ENCODE measurements at places on chromosomes 12 and 14.

GRCh38 chr12:998020-998874 lies 7.2 kb downstream of the ERC1 start:
- DNase-seq = no peak

- DNase-seq = no peak
Measured at GRCh38 chr12:54750-55535, 11.6 kb upstream of the IQSEC3 start.

- no peak for DNase-seq
Measured at GRCh38 chr12:14612250-14612649, 44.6 kb upstream of the PLBD1 start.

- no peak for DNase-seq
Measured at GRCh38 chr12:39287409-39287808, 155.5 kb downstream of the KIF21A start.

DNA sequence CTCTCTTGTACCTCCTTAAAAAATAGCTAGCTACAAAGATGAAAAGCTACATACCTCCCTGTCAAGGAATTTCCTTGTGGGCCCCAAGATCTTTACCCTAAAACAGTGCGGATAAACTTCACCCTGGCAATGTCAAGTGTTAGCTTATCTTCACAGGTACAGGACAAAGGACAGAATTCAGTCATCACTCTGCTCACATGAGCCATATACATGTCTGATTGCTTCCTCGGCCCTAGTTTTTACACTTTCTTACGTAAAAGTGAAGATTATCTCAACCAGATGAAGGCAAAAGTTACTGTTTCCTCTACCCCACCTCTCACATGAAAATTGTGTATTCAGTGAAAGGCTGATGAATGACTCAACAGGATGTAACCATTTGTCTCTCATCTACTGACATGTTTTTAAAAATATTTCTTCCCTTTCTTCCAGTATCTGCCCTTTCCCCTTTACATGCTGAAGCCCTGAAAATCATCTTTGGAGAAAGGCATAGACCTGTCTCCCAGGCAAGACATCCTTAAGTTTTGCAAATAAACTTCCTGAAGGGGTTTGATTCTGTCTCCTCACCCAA lies 890.1 kb downstream of the GALC start:
- DNase-seq = no peak

DNA sequence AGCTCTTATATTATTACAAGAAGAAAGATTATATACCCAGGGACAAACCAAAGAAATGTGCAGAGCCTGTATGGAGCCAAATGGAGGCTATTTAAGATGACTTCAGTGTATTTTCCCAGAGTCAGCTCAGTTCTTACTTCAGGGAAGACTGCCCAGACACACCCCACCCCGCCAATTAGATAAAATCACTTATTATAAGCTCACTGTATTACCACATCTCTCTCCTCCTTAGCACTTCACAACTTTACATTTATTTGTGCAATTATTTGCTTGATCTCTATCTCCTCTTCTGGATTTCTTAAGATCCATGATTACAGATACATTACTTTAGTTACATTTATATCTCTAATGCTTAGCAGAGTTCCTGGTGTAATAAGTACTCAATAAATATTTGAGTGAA lies 24.7 kb upstream of the WDR89 start:
- no peak for DNase-seq

- no peak for DNase-seq
Measured at GRCh38 chr12:94571556-94571955, 78.8 kb downstream of the TMCC3 start.

- no peak for DNase-seq
Measured at GRCh38 chr14:64725879-64726584, 21.8 kb downstream of the PLEKHG3 start.

DNA sequence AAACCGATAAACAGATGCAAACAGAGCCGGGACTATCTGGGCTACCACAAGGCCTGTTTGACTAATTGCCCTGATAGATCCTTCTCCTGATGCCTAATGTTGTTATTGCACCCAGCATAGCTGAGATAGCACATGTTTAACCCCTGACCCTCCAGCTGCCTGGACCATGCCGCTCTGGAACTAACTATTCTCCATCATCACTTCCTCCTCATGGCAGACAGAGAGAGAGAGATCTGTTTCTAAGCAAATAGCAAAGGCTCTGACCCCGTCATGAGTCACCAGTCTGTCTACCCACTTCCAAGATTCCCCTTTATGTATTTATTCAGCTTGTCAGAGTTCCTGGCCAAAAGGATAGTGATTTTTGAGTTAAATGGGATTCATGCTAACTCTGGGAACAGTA lies 58.2 kb upstream of the FLRT2 start:
- DNase-seq = no peak

GRCh38 chr14:38143659-38144505 lies 63.8 kb upstream of the SSTR1 start:
- DNase-seq = no peak

DNA sequence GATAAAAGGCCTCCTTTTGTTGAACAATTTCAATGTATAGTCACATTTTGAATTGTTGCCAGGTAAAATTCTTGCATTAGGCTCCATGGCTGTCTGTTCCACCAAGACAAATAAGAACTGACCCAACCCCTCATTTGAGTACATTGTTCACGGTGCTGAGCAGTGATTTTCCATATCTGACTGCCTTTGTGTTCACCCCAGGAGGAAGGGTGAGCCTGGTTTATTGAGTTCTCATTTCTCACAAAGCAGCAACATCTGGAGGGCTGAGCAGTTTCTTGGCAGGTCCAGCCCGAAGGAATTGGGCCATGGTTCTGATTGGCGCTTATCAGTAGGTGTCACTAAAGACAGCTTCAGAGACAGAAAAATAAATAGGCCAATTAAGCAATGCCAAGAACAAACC lies 149.1 kb downstream of the BMP4 start:
- DNase-seq = no peak

- DNase-seq = no peak
Measured at GRCh38 chr12:114287821-114288525, 118.0 kb downstream of the TBX5 start.

DNA sequence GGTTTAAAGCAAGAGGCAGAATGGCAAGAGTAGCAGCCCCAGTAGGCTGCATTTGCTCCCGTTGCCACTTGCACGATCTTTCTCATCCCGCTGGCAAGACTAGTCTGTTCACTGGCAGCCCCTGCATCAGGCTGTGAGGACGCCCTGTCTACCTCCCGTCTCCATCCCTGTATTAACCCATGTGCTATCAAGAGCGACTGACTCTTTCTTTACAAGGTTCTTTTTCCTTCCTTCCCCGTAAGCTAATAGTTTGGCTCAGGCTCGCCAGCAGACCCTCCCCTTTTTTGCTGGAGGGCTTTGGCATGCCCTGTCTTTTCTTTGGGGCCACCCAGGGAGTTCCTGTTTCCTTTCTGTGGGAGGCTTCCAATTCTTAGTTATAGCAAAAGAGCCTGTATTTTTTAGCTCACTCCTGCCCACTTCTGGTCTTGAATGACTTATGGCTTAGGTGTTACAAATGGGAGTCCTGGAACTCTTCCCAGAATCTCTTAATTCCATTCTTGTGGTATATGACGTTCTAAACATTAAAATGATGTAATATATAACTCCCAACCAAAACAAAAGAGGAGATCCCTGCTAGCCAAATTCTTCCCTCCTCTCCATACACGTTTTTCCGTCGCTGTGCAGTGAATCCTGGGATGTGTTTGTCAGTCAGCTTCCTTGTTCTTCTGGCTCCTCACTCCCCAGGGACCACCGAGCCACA lies 149.0 kb downstream of the PRKCH start:
- DNase-seq = no peak

DNA sequence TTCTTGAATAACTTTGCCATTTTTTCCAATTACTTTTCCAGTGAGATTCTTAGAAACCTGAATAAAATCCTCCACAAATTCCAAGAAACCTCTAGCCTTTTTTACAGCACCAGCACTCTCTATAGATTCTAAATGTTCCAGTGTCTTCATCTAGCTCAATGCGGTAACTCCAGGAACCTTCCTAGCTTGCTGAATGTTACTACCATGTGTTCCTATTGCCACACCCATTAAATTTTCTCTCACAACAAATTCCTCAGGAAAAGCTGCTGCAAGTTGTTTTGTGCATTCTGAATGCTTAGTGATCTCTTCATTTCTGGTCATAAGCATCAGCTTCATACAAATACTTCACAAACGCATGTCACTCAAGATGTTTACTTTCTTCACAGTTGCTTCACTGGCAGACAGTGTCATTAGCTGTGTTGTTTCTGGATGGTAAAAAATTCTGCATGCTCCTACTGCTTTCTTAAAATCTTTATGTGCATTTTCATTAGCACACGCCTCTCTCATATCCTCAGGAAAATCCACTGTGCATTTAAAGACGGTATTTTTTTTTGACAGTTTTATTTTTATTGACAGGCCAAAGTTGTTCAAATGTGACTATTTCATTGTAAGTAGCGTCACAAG lies 106.7 kb downstream of the PPHLN1 start:
- no peak for DNase-seq

GRCh38 chr12:88418856-88419497 lies 161.3 kb downstream of the KITLG start:
- no peak for DNase-seq

- DNase-seq = no peak
Measured at GRCh38 chr14:102511538-102511937, 2.0 kb upstream of the ANKRD9 start.

DNA sequence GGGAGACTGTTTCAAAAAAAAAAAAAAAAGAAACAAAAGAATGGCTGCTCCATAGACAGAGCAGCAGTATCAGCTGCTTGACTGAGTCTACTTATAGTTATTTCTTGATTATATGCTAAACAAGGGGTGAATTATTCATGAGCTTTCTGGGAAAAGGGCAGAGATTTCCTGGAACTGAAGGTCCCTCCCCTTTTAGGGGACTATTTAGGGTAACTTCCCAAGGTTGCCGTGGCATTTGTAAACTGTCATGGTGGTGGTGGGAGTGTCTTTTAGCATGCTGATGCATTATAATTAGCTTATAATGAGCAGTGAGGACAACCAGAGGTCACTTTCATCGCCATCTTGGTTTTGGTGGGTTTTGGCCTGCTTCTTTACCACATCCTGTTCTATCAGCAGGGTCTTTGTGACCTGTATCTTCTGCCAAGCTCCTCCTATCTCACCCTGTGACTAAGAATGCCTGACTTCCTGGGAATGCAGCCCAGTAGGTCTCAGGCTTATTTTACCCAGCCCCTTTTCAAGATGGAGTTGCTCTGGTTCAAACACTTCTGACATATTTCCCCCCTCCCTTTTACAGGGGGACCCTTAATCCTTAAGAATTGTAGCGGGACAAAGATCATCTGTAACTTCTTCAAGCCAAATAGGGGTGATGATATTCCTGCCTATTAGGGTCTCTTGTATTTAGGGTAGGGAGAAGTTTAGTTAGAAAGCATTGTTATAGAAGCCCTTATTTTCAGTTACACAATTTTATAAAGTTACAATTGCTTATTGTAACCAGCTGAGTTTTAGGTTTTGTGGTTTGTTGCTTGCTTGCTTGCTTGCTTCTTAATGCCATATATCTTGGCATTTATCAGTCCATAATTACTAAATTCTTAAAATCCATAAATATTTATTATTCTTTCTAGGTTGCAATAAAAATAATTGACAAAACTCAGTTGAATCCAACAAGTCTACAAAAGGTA lies 42.5 kb downstream of the MARK3 start:
- DNase-seq = no peak

GRCh38 chr12:96386794-96387193 lies 13.4 kb downstream of the CDK17 start:
- DNase-seq = no peak

DNA sequence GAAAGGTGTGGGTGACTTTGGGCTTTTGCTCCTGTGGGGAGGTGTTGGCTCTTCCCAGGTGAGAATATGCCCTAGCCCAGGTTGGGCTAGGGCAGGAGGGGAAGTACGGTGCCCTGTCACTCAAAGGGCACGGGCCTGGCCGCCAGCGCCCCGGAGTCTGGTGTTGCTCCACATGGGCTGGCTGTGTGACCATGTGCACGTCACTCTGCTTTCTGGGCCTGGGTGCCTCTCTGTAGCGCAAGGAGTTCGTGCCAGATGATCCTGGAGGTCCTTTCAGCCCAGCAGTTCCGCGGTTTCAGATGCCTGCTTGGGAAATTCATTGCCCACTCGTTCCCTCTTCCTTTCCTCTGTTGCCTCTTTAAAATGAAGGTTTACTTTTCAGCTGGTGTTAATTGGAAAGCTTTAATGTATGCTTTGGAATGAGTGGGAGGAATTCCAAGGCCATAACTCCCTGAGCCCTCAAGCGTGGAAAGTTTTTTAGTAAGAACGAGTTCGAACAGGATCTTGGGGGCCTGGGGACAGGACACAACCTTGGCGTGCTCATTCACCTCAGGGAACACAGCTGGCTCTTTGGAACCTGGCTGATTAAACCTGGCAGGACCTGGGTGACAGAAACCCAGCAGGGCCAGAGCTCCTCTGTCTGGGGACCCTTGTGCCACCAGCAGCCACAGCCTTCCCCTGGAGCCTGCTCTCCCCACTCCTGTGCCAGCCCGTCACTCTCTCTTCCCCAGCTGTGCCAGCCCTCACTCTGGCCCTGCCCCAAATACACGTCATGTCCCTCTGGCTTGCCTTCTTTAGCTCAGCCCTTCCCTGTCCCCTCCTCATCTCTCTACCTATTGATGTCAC lies 42.8 kb downstream of the TSPAN9 start:
- DNase-seq = no peak

DNA sequence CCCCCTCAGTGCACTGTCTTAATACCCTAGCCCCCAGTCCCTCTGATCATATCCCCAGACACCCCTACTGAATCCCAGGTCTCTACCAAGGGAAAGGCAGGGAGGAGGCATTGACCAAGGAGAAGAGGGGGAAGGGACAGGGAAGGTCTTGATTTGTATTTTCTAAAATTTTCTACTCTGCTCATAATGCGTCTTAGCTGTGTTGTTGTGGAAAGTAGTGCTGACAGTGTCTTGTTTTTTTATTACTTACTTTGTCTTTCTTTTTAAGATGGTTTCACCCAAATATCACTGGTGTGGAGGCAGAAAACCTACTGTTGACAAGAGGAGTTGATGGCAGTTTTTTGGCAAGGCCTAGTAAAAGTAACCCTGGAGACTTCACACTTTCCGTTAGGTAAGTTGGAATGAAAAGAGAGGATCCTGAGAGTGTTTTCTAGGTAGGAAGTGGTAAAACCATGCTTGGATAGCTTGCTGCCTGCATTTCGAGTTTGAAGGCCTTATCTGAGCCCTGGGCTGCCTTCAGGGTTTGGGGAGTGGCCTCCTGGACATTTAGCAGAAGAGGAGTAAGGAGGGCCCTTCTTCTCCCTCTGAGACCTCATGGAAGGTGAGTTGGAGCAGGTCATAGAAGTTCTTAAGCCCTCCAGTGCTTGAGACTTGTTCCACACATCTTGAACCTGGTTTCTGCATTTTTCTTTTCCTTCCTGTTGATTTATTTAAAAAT lies 27.4 kb downstream of the PTPN11 start:
- no peak for DNase-seq

DNA sequence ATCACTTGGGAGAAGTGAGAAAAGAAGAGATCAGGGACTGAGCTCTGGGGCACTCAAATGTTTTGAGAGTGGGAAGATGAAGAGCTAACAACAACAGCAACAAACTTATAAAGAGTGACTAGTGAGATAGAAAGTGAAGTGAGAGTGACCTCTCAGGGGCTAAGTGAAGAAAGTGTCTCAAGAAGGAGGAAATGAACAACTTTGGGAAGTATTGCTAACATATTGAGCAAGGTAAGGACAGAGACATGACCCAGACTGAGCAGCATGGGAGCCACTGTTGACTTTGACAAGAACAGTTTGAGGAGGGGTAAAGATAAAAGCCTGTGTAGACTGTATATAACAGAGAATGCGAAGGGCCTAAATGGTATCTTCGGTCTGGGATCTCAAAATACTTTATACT lies 155.1 kb upstream of the BTG1 start:
- DNase-seq = no peak
